ENCODE measurements at places on chromosomes 6 and 20.
A peak's percentile ranks its signal among the peaks of the same experiment; 100 is the strongest.

DNA sequence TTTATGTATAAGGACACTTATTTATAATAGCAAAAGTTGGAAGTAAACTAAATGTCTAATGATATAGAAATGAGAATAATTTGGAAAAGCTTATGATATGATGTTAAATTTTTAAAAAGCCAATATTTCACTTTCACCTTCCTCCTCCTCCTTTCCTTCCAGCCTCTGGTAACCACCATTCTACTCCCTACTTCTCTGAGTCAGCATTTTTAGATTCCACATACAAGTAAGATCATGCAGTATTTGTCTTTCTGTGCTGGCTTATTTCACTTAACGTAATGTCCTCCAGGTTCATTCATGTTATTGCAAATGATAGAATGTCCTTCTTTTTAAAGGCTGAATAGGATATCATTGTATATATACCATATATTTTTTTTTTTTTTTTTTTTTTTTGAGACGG lies 180.2 kb downstream of the RNF144B start:
- H3K27me3 ChIP-seq: peaks cover 20% of the 10 kb centered on the region
- no peaks in the 10 kb centered on the region for H3K36me3 ChIP-seq
- no peak for DNase-seq
- no peaks in the 10 kb centered on the region for H3K4me1 ChIP-seq

DNA sequence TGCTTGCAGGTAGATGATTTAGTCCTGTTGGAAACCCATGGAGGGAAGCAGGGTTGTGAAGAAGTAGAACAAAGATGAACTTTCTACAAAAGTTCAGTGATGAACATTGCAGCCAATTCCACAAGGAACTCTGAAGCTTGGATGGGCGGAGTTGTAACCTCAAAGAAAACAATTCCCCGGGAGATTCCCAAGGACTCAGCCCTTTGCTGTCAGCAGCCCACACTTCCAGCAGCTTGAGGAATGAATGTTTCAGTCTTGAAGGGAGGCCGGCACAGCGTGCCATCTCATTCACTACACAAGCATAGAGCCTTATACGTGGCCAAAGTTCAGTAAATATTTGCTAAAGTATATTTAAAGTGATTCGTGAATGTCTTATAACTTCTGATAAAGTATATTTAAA lies 269.4 kb downstream of the NKAIN2 start:
- H3K27ac ChIP-seq: no peak overlapping the region
- no peak for DNase-seq
- no peak overlapping the region for H3K4me3 ChIP-seq
- no peaks in the 10 kb centered on the region for H3K27me3 ChIP-seq
- H3K4me1 ChIP-seq: no peaks in the 10 kb centered on the region

DNA sequence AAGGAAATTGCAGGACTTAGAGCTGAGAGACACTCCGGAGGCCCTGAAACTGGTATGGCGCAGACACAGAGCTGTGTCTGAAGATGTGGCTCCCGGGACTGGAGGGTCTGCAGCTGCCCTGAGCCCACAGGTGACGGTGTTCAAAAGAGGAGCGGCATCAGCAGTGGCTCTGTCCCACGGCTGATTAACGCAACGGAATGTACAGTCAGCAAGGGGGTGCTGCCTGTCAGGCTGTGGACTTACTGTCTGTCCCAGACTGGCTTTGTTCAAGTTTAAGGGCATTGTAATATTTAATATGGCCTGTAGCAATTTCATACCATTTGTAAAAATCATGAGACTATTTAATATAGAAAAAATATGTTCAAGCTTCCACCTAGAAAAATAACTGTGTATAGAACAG lies 228.0 kb upstream of the TAB2 start:
- H3K4me3 ChIP-seq: no peak overlapping the region
- H3K4me1 ChIP-seq: peaks cover 32% of the 10 kb centered on the region
- DNase-seq: no peak

DNA sequence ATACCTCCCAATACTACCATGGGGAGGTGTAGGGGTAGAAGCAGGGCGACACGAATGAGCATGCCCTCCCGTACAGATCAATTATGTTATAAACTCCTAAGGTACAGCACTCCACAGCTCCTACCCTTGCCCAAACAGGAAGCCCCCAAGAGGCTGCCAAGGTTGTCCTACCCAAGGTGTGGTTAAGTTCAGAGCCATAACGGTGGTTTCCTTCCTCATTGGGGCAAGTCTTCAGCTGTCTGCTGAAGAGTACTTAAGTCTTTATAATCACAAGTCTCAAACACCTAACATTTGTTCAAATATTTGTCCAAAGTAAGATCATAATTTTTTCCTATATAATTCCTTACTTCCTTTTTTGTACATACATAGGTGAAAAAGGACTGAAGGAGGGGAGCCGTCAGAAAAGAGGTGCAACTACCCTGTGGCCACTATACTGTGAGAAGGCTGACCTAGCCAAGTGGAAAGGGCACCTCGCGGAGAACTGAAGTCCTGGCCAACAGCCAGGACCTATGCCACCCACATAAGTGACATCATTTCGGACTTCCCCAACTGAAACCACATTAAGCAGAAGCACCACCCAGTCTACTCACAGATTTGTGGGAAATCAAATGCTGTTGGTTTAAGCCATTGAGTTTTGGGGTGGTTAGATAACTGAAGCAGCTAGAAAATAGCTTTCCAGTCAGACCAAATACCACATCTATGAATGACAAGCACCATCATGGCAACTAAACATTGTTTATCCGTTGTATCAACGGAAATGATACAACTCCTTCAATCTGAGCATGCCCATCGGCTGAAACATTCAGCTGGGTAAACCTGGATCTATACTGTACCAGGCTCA lies 2.9 kb upstream of the RAB22A start:
- H3K36me3 ChIP-seq: peaks cover 19% of the 10 kb centered on the region
- peak overlapping the region; percentile 81 for H3K4me3 ChIP-seq
- no peaks in the 10 kb centered on the region for H3K27me3 ChIP-seq
- DNase-seq: peak; percentile 80
- peaks cover 53% of the 10 kb centered on the region for H3K4me1 ChIP-seq

Measured in activated CD8-positive, alpha-beta T cell treated with anti-CD3 and anti-CD28 coated beads for 36 hours (primary cell).